ENCODE measurements at places on chromosomes 13 and 19.

DNA sequence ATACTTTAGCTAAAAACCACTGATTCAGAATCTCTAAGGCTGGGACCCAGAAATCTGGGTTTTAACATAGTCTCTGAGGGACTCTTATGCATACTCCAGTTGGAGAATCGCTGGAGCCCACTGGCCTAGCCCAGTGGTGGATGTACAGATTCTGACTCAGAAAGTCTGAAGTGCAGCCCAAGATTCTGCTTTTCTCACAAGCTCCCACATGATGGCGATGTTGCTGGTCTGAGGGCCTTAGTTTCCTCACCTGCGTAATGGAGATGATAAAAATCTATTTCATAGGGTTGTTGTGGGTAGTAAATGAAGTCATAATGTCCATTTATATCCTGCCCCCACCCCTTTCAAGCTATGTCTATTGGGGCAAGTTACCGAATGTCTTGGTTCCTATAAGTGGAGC, 7.7 kb upstream of the CDADC1 start:
- DNase-seq: no peak

GRCh38 chr13:95624020-95624419, 20.5 kb downstream of the DZIP1 start:
- DNase-seq: no peak

GRCh38 chr13:76440568-76440967, 445.6 kb downstream of the KCTD12 start:
- DNase-seq: no peak

DNA sequence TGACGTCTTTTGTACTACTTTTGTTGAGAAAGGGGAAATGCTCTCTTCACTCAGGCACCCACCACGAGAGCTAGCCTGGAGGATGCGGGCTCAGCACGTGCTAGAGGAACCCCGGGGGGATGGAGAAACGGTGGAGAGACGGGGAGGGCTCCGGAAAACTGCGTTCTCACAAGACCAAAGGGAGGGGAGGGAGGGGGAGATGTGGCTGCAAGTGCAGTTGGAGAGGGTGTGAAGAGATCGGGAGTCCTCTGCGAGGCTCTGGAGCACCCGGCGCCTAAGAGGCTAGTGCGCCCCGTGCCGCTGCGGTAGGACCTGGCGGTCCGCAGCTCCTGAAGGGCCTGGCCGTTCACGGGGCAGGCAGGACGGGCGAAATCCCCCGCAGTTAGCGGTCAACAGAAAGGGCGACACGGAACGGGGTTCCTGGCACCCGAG, 43.4 kb upstream of the XPO4 start:
- peak; percentile 22 for DNase-seq

DNA sequence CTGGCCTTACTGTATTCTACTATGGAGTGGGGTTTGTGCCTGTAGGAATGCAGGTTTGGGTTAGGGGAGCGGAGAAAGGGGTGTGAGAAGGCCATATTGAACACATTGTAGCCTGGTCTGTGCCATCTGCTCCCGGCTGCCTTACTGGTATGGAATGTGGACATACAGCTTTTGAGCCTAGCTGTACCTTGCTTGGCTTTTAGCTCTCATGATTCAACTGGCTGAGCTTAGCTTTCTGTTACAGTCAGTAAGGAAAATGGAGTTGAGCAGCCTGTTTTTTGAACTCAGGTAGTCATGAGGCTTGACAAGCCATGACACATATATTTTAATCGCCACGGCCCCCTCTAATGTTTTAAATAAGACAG, 41.6 kb downstream of the ARHGAP35 start:
- no peak for DNase-seq

DNA sequence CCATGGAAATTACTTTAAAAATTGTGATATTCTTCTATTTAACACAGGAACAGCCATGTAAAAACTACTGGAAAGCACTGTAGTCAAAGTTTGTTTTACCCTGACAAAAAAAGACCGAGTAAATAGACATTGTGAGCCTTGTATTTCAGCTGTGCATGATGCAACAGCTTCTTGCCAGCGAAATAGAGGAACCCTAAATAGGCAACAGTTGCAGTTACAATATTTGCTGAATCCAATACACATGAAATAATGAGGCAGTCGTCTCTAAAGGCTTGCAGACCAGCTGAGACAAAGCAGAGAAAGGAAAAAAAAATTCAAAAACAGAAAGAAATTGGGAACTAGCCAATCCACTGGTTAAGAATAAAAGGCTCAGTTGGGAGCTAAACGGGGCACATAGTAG, 1001.1 kb downstream of the OLFM4 start:
- no peak for DNase-seq

GRCh38 chr13:57346786-57347185, 179.8 kb downstream of the PRR20E start:
- DNase-seq: no peak

GRCh38 chr13:94384231-94384905, 95.1 kb downstream of the DCT start:
- DNase-seq: no peak

GRCh38 chr13:41694545-41695301, 237.4 kb downstream of the RGCC start:
- peak; percentile 12 for DNase-seq

DNA sequence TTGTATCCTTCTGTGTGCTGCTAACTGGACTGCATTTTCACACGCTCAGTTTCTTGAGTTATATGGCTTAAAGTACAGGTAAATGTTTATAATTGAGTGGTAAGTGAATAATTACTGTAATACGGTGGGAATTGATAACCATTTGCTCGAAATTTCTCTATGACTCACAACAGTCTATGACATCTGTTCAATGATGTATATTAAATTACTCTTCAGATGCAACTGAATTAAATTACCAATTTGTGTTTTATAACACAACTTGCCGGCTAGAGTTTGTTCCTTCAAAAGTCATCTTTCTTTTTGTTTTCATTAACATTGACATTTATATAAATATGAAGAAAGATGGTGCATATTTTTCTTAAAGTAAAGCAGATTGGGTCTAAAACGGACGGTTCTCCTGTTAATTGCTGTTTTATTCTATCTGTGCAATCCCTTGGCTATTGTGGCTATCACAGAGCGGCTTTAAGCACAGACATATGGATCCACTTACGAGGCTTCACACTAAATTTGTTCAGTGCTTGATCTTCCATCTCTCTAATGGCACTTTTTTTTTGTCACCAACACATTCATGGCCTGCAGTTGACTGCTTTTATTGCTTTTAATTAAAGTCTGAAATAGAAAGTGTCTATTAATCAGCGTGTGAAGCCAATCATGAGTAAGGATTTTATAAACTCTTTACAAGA, 1291.6 kb upstream of the SLC10A2 start:
- no peak for DNase-seq

- DNase-seq: no peak
These were observed 478.5 kb upstream of the SLITRK1 start for GRCh38 chr13:84360822-84361221.

GRCh38 chr19:33460221-33460908, 61.2 kb downstream of the PEPD start:
- DNase-seq: no peak

DNA sequence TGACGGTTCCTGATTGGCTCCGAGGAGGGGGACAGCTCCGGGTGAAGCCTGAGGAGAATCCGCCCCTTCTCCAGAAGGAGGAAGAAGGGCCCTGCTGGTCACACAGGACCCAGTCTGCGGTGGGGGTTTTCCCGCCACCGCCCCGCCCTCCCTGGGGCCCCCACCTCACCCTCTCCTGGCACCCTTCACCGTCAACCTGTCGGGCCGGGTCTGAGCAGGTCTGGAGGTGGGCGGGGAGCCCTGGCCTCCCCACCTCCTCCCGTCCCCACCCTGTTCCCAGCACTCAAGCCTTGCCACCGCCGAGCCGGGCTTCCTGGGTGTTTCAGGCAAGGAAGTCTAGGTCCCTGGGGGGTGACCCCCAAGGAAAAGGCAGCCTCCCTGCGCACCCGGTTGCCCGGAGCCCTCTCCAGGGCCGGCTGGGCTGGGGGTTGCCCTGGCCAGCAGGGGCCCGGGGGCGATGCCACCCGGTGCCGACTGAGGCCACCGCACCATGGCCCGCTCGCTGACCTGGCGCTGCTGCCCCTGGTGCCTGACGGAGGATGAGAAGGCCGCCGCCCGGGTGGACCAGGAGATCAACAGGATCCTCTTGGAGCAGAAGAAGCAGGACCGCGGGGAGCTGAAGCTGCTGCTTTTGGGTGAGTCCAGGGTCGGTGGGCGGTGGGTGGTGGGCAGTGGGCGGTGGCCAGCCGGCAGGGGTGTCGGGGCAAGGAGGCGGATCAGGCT, at the start of gene GNA15:
TSS of gene GNA15 (plus strand) at position 73 of the 723 bp plus-strand sequence. CDS start at position 491, 418 bp downstream.
- DNase-seq: peak; percentile 53

DNA sequence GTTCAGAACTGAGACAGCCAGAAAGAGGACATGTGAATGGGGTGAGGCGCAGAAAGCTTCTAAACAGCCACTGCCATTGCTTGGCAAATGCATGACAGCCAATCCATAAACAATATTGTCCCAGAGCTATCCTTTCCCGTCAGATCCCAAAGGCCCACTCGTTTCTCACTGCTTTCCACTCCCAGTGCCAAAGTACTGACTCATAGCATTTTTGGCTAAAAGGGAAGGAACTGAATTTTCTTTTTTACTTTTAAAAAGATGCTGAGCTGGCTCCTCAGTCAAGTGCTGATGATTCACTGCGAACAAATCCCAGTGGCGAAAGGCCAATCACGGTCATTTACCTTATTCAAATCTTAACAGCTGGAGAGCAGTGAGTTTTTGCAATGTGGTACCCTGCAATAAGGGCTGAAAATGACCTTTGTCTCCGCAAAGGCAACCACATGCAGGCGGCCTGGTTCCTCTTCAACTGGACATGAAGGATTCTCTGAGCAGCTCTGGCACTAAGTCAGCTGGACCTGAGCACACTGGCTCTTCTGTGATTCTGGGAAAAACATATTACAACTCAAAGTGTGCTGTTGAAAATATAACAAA, 151.7 kb downstream of the DCLK1 start:
- DNase-seq: peak; percentile 32

GRCh38 chr13:77616027-77616426, 80.5 kb downstream of the SCEL start:
- no peak for DNase-seq

DNA sequence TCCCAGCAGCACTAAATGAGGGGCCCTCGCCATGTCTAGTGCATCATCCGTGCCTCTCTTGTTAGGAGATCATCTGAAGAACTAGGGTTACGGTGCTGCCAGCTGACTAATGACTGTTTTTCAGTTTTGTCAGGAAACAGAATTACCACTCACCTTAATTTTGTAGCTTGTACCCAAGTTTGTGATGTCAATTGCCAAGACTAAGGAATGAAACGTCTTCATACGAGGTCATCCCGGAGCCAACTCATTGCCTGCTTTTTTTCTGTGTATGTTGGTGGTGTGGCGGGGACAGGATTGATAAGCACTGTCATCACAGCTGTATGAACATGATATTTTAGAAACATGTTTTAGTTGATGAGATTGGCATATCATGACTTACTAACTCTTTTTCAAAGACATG, 100.6 kb downstream of the TNFRSF19 start:
- no peak for DNase-seq

- no peak for DNase-seq
These were observed 40.3 kb upstream of the SGCG start for GRCh38 chr13:23140492-23140891.

- DNase-seq: no peak
These were observed 190.0 kb upstream of the SPRY2 start for GRCh38 chr13:80530902-80531301.
